ENCODE measurements at places on chromosomes 13 and 19.

DNA sequence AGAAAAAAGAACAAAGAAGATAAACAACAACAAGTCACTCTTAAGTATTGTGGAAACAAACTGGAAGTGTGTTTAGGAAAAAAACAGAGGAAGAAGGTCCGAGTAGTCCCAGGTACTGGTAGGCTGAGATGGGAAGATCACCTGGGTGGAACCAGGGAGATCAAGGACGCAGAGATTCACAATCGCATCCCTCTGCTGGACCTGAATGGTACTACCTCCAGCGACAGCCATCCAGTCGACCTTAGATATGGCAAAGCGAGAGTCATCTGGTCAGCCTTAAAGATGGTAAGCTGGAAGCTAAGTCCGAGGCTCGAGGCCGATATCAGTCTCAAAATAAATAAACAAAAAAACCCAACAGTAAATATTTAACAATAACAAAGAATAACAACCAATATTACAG is 44.9 kb upstream of the ZNF91 start:
- no peak for DNase-seq

DNA sequence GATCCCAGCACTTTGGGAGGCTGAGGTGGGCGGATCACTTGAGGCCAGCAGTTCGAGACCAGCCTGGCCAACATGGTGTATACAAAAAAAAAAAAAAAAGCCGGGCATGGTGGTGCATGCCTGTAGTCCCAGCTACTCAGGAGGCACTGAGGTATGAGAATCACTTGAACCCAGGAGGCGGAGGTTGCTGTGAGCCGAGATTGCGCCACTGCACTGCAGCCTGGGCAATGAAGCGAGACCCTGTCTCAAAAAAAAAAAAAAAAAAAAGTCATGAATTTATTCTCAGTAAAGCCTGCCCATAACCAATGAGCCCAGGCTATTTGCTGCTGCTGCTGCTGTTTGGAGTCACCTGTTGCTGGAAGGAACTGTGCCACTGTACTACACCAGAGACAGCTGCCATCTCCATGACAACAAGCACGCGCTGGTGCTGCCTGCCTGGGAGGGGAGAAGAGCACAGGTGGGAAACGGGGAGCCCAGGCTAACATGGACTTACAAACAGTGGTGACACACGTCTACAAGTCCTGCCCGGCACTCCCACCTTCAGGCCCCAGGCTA is 11.3 kb downstream of the ZFR2 start:
- peak; percentile 7 for DNase-seq

DNA sequence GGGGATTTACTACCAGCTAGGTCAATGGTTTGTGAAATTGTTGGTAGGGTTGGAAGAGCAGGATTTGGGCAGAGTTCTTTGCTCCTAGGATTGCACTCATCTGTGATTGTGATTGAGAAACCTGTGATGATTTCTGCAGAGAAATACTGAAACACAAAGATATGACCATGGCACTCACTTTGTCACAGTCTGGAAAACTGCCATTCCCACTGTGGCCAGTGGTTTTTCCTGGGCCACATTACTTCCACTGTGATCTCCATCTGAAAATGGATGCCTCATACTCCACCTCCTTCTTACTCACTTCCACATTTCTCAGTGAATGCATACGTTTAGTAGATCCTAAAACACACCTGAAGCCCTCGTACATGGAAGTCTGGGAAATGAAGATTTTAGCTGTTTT is 593.2 kb downstream of the LMO7 start:
- DNase-seq = no peak

GRCh38 chr13:20294497-20294896 is 62.4 kb upstream of the GJB6 start:
- DNase-seq = no peak

- DNase-seq = no peak
Measured at GRCh38 chr13:110262508-110263291, 44.3 kb downstream of the COL4A1 start.

DNA sequence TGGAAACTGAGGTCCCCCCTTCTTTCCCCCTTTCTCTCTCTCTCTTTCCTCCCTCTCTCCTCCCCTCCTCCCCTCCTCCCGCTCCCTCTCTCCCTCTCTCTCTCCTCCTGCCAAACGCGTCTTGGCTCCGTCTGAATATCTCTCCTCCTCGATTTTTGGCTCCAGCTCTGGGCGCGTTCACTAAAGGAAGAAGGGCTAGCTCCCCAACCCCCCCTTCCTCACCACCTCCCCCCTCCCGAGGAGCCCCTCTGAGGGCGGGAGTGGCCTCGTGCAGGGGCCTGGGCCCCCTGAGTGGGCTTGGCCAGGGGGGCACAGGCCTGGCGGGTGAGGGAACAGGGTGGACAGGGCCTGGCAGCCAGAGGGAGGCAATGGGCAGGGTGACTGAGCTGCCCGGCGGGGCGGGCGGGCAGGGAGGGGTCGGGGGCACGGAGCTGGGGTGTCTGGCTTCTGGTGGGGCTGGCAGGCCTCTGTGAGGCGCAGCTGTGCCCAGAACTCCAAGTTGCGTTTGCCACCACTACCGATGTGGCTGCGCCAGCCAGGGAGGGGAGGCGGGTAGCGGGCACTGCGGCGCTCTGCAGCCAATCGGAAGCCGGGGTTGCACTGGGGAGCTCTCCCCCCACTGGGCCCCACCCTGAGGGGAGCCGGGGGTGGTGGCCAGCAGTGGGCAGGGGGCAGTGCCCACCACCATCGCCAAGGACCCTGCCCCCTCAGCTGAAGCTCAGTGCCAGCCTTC is 7.1 kb downstream of the NFIX start:
- DNase-seq = peak; percentile 79

DNA sequence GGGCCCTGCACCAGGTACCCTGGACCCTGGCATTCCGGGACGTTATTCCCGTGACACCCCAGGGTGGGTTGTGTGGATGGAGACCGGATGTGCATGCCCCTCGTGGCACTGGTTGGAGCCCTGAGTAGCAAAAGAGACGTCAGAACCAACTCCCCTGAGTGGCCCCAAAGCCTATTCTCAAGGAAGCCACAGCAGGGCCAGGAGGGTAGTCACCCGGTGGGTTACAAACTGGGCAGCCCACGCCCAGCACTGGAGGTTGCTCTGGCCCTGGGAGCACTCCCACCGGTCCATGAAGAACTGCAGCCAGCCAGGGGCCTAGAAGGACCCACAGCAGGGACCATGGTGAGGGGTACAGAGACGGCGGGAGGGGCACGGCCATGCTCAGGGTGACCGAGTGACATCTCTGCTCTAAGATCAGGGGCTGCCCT is 7.5 kb downstream of the KLF16 start:
- no peak for DNase-seq

DNA sequence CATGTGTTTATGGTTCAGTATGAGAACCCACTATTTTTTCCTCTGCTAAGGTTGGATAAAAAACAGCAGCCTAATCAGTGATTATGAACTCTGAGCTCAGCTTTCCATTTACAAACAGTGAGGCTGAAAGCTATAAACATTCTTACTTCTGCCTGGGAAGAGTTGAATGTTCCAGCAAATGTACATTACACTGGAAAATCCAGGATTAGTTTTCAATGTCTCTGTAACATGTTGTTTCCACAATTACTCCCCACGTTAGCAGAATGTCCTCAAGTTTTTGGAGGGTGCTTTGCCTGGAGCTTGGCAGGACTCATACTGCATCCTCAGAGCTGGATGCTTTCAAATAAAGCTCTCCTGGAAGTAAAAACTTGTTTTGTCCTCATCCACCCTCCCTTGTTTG is 150.4 kb downstream of the POSTN start:
- DNase-seq = no peak

GRCh38 chr19:14768001-14768400 is 10.4 kb downstream of the ADGRE2 start:
- no peak for DNase-seq

GRCh38 chr13:89072979-89073378 is 1401.8 kb downstream of the SLITRK5 start:
- DNase-seq = no peak

- no peak for DNase-seq
Measured at GRCh38 chr13:112738606-112739005, 48.8 kb downstream of the ATP11A start.

- no peak for DNase-seq
Measured at GRCh38 chr13:112348642-112349345, 27.4 kb upstream of the SPACA7 start.

DNA sequence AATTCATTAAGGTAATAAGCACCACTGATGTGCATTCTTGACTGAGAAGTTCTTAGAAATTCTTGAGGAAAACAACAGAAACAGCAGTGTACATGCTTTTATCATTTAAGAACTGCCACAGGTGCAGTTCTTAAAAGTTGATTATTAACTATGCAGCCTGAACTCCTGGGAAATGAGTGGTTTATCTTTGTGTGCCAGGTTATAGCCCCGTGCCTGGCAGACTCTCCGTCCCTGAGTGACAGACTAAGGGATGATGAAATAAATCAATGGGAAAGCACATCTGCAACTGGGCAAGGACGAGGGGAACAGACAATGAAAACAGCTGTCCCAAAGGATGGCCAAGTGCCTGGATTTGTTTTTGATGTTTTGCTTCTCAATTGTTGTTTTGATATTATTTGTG is 84.4 kb upstream of the SPATA13 start:
- no peak for DNase-seq

- no peak for DNase-seq
Measured at GRCh38 chr13:59755632-59756290, 408.0 kb downstream of the DIAPH3 start.

DNA sequence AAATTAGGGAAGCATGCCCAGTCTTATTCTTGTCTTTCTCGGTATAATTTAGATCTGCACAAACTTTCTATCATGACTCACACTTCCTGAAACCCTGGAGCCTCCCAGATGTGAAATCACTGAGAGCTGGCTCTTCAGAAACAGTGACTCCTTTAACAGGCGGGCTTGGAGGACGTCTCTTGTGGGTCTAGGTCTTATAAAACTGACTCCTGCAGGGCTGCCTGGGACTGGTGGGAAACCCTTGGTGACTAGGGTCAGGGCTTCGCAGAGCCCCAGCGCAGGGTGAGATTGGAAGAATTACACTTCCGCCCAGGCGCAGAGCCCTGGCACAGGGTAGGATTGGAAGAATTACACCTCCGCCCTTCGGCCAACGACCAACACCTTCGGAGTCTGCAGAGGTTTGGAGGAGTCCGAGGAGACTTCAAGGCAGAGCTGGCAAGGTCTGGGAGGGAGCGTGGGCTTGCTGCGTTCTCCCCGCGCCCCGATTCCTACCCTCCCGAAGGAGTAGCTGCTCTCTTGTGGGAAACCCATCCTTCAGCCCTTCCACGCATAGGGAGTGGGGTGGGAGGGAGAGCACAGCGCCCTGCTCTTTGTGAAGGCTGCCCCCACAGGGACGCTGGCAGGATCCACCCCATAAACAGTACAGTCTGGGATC is 43.4 kb upstream of the MAP3K10 start:
- no peak for DNase-seq

- no peak for DNase-seq
Measured at GRCh38 chr13:71830736-71831135, 36.3 kb downstream of the DACH1 start.

DNA sequence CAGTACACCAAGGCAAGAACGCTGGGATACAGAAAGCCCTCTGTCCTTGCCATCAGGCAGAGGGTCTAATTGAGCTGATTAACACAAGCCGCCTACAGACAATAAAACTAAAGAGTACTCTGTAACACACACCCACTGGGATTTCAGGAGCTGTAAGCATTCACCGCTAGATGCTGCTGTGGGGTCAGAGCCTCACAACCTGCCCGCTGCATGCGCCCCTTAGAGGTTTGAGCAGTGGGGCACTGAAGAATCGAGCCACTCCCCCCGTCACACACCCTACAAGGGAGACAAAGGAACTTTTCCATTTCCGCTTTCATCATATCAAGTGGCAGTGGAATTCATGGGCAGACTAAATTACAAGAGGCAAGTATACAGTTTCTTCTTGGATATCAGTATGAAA is 1080.6 kb downstream of the PCDH17 start:
- DNase-seq = no peak

- no peak for DNase-seq
Measured at GRCh38 chr19:6062274-6062673, 48.0 kb downstream of the RFX2 start.

DNA sequence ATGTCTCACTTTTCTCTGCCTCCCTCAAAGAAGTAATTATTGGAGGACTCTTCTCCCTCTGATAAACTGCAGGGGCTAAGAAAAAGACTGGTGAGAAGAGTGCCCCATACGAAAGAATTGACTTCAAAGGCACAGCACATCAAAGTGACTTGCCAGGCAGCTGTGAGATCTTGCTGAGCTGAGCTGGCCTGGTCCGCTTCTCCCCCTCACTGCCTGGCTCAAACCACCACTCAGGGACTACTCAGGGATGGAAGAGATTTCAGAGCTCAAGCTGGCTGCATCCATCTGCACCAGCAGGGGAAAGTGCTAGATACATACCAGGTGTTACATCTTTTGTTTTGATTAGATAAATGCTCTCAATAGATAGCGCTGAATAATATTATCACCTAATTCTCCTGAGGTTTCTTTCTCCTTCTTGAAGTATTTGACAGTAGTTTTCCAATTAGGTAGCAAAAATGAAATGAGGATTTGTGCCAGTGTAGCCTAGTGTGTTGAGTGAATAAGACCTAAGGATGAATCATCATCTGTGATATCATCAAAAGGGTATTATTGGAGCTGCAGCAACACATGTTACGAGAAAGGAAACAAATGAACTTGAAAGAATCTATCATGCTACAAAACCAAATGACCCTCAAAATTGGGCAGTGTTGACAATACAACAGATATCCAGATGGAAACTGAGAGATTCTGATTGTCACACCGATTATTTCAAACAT is 379.8 kb downstream of the TBC1D4 start:
- no peak for DNase-seq

DNA sequence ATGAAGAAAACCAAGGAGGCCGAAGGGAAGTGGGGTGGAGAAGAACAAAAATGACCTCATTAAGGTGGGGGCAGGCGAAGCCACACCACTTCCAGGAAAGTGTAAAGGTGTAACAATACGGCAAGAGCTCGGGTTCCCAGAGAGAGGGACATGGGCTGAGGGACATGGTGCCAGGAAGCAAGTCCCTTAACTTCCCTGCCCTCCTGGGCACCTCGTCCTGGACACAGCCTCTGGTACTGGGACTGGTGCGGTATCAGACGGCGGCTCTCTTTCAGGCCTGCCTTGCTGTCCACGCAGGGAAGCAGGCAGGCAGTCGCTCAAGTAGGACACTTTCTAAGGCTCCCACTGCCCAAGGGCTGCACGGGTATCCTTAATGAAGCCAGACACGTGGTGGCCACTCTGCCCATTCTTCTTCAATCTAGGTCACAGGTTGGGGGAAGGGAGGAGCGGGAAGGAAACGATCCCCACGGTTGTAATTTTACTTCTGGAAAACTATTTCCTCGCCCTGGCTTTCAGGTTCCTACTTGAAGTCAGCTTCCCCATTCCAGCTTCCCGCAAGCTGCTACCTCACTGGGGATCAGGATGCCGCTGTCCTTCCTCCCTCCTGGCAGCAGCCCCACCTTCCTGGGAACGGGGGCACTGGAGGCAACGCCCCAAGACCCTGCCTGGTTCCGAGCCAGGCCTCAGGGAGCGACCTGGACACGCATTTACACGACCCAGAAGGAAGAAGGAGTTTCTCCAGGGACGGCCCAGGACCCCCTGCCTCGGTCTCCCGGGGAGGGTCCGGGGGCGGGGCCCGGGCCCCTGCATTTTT is 1.2 kb downstream of the AP3D1 start:
- no peak for DNase-seq

- no peak for DNase-seq
Measured at GRCh38 chr19:35977446-35978222, 17.4 kb upstream of the SDHAF1 start.
